Right ventricle myocardium superior (tissue), 1 donor: ENCODE measurements at places on chromosomes 11 and 22. TPM values are rescaled to one million over a fixed set of nuclear protein-coding genes. Genes with fewer than 3 reads are reported as not detected.

KCNJ11 gene
- 27.7 TPM for total RNA-seq

MS4A3 gene
- not detected for total RNA-seq

DNA sequence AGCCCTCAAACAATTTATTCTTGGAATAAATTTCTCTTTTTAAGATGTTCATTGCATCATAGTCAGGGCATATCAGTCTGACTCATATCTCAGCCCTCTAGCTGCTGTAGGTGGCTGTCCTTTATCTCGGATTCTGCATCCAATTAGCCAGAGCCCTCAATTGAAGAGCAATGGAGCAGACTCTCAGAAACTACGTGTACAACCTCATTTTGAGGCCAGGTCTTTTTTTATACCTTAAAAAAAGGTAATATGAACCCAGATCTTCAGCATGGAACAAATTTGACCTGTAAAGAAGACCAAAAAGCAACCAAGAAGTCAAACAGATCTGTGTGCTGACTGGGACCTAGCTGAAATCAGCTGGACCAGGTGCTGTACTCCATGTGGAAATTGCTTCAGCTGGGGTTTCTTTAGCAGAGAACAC lies 8.7 kb downstream of the OR52A5 start:
- DNase-seq: no peak

DNA sequence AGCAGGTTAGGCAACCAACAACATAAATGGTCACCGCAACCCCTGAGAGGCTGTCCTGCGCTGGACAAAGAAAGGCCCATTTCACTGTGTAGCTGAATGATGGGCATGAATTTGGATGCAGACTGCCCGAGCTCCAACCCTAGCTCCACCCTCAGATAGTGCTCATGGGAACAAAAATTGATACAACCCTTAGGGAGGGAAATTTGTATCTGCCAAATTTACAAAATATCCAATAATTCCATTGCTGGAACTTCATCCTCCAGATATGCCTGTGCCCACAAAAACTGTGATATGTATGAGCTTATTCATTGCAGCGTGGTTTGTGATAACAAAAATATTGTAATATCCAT lies 2.0 kb downstream of the MS4A8 start:
- no peak for DNase-seq

ADORA2A gene
- total RNA-seq: 4.1 TPM

- peak; percentile 85 for DNase-seq
These were observed at the start of gene ARAP1 for GRCh38 chr11:72752088-72752914. Gene ARAP1, minus strand, starts transcription at chr11:72752408. Its CDS starts 25,280 bp downstream, at chr11:72727128.

DNA sequence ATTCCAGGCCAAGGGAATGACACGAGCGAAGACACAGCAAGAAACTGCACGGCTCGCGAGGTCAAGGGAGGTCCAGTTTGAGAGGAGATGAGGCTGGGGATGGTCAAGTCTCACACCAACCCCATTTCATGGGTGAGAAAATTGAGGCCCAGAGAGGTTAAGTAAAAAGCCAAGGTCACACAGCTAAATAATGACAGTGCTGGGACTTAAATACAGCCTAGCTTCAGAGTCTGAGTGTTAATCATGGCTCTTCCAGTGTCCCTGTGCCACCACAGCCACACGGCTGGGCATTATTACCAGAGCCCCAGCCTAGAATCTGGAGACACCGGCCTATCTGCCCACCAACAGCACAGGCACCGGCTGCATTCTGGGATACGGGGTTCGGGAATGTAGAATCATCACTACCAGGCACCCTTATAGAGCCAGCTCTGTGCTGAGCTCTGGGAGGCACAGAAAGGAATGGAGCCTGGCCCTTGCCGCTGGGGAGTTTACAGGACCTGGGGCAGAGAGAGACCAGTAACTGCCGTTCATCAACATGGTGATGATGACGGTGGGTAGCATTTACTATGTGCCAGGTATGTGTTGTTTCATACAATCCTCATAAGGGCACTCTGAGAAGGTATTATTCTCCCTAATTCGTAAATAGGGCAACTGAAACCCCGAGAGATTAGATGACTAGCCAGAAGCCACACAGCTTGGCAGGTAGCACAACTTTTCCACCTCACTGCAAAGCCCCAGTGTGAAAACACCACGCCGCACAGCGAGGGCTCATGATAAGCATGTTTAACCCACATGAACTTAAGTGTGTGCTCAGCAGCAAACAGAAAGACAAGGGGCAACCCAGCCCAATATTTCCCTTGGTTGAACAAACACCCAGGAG lies 51.8 kb downstream of the CD6 start:
- peak; percentile 30 for DNase-seq

- DNase-seq: no peak
These were observed 919.1 kb downstream of the TBC1D22A start for GRCh38 chr22:47681411-47682165.

- DNase-seq: no peak
These were observed 45.5 kb upstream of the FTH1 start for GRCh38 chr11:62012832-62013461.

DNA sequence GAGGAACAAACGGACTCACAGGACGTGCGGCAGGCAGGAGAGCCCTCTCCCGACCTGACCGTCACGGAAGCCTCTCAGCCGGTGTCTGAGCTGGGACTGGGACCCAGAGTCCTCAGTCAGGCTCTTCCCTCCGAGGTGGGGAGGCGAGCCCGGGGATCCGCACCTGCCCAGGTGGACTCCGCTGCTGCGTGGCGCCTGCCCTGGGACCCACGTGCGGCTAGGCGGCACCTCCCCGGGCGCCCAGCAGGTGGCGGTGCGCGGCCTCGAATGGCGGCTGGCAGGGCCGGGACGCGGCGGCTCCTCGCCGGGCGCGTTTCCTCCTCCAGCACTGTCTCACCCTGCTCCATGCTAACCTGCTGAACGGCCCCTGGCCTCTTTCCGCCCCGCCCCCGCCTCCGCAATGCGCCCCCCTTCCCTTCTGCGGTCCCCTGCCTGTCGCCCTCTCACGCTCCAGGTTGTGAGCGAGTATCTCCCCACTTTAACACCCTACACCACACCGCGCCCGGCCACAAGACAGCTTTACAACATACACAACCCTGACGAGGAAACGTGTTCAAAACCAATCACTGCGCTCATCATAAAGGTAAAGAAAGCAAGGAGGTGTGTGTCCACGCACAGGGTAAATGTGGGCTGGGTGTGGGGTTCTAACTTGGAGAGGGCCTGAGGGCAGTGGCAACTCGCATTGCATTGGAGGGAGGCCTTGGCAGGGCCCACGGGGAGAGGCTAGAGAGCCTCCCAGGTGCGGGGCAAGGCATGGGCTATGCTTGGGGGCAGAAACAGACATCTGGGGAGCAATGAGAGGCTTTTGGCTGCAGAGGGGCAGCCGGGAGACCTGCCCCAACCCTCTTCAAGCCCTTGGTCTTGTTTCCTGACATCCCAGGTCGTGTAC lies 25.9 kb upstream of the ATXN10 start:
- DNase-seq: peak; percentile 84

HDHD5 gene
- total RNA-seq: 59.8 TPM

DNA sequence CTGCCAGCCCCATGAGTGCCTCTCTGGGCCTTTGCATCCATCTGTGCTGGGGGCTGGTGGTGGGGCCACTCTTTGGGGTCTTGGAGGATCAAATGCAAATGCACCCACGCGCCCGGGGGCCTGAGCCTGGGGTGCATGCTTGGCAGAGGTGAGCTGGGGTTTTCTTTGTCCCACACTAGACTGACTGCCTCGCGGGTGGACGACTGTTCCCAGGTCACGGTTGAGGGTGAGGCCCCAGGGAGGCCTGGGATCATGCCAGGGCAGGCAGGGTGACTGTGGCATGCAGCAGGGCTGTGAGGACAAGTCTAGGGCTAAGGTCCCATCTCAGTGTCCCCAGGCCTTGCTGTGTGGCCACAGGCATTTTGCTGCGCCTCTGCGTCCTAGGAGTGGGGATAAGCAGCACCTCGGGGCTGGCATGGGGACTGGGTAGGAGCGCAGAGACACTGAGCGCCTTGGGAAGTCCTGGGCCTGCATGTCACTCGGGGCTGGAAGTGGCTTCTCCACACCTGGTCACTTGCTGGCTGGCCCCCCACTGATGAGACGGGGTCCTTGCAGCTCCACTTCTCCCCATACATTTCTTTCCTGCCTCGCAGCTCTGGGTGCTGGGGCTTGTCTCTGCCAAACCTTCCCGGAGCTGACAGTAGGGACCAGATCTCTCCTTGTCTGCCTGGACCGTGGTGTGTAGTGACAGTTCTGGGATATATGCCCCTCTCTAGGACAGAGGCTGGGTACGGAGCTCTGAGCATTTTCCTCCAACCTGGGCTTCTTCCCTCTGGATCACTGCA lies 133.1 kb downstream of the CTTN start:
- peak; percentile 34 for DNase-seq

DNA sequence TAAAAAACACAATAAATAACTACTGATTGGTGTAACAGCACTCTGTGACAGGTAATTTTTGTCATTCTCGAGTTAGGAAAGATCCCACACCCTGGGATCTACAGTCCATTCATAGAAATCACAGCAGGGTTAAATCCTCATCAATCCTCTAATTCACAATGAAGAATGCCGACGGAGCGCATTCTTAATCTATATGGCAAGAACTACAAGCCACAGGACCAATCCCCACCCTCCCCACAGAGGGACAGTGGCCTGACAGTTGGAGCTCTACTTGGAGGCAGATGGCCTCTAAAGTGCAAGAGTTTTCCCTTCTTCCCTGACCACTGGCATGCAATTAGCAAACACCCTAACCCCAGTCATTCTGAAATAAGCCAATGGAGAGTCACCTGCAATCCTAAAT lies 34.2 kb downstream of the TCF20 start:
- DNase-seq: no peak

TRIM51 gene
- not detected for total RNA-seq

DNA sequence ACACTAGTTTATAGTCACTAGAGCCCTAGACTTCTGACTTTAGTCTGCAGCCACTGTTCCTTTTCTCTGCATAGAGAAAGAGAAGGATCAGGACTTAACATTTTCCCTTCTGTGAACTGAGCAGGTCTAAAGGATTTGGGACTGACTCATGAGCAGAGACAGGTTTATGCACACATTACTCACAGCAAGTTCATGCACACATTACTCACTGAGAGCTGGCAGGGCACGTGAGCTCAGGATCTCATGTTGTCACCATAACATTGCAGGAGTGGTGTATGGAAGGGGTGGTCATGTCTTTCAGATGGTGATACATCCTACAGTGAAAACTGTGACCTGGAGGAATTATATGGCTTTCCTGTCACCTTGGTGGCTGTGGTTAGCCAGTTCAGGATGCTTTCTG lies 56.4 kb downstream of the CEP164 start:
- DNase-seq: no peak

DDI1 gene
- not detected for total RNA-seq

- no peak for DNase-seq
These were observed 113.0 kb downstream of the ARHGAP20 start for GRCh38 chr11:110599207-110599606.
